HepG2 (cell line): ENCODE measurements at places on chromosomes 2 and 18.

DNA sequence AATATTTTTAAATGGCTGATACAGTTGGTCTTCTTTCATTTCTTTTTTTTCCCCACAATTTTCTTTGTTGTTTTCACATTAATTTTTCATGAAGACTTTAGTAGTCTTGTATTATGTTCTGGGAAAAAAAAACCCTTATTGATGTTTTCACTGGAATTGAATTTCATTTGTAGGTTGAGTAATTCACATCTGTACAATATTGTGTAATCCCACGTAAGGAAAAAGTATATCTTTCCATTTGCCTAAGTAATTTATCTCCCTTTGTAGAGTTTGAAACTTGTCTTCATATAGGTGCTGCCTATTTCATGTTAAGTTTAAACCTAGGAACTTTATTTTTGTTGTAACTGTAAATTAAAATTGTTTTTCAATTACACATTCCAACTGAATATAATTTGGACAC lies 2.0 kb downstream of the DNAJC27 start:
- DNase-seq, result no peak

DNA sequence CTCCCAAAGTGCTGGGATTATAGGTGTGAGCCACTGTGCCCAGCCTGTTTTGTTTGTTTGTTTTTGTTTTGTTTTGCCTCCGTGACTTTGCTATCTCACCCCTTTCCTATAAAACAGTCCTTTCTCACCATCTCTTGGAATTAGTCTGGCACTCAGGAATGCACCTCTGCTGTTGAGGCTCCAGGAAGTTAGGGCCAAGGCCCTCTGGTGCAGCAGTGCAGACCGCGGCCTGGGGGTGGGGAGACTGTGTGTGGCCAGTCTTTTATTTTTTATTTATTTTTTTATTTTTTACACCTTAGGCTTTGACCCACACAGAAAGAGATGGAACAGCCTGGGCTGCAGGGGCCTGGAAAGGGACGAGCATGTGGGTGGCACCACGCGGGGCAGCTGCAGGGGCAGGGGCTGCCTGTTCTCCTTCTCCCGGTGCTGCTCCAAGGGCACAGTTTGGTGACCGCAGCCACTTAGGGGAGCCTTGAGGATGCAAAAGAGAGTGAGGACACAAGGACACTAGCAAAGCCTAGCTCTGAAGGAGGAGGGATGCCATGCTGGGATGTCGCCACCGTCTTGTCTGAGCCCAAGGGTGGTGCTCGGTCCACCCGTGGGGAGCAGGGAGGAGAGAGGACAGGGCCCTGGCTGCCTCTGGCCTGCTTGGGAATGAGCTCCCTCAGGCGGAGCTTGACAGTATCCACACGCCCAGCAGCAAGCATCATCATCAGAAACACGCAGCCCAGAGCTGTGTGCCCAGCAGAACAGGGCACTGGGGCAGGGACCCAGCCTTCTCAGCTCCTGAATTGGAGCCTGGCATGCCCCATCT lies 19.4 kb upstream of the ALPI start:
- no peak for DNase-seq

- no peak for DNase-seq
Observed at GRCh38 chr18:11864471-11864870, 13.3 kb downstream of the CHMP1B start.

DNA sequence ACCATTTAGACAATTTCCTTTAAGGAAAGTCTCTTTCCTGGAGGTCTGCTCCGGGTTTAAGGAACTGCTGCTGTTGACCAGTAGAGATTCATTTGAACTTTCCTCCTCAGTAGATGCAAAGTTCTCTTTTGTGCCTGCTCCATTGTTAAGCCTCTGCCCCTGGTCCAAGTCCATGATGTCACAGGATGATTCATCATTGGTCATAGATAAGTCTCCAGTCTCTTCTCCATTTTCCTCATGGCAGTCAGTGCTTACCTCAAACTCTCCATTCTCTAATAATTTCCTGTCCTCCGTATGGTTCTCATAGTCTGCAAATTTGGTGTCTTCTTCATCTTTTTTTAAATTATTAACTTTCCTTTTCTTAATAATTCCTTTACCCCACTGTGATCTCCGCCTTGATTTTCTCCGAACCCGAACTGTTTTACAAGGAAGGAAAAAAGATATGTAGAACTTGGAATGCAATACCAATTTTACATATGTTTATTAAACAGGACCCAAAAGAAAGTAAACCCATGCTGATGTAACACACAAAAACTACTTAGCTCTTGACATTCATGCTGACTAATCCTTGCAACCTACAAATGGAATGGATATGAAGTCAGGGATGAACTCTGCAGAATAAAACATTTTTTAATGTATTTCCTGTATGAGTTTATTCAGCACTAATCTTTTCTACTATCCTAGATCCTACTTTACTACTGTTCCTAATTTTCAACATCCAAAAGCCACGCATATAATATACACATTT lies 169.1 kb downstream of the ATAD2B start:
- DNase-seq, result peak; percentile 43

- DNase-seq, result no peak
Observed at GRCh38 chr2:30663321-30663720, 143.9 kb downstream of the CAPN13 start.

GRCh38 chr18:75066936-75067335 lies 142.0 kb downstream of the PTGR3 start:
- DNase-seq, result no peak

DNA sequence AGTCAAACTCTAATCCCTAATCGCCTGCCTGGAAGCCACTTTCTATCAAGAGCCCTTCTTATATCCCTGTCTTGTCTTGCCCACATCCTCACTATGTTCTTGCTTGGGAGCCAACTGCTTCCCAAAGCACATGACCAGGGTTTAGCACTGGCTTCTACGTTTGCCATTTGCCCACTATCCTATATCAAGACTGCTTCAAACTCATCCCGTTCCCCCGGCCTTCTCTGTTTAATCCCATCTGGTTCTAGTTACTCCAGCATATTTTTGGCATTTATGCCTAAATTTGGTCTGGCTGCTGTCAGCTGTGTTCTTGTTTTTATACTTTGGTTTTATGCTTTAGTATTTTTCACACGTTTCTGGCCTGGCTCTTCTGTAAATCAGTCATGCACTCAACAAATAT lies 40.2 kb downstream of the POLR1A start:
- DNase-seq, result no peak

DNA sequence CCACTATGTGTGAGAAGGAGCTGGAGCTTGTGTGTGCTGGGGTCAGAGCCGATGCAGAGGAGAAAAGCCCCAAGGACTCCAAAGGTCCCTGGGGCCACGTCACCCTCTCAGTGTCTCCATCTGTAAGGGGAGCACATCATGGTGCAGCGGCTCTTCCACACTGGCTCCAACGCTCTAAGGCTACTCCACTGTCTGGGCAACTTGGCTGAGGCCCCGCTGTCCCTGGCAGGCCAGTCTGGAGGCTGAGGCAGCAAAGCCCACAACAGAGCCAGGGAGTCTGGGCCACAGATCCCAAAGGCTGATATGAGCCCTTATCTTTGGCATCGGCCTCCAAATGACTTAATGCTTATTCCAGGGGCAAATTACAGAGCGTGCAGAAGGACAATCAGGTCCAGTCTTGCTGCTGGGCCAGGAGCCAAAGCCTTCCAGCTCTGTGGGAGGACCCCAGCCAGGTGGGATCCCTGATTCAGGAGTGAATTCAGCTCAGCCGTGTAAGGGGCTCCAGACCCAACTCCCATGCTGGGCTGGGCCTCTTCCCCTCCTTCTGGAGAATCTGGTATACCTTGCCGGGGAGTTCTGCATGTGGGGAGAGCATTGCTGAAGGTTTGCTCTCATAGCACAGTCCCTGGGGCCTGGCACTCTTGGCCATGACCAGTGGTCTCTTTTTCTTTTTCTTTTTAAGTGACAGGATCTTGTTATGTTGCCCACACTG lies 1.8 kb upstream of the DUSP2 start:
- no peak for DNase-seq

- DNase-seq, result no peak
Observed at GRCh38 chr2:134932864-134933526, 14.4 kb downstream of the CCNT2 start.

DNA sequence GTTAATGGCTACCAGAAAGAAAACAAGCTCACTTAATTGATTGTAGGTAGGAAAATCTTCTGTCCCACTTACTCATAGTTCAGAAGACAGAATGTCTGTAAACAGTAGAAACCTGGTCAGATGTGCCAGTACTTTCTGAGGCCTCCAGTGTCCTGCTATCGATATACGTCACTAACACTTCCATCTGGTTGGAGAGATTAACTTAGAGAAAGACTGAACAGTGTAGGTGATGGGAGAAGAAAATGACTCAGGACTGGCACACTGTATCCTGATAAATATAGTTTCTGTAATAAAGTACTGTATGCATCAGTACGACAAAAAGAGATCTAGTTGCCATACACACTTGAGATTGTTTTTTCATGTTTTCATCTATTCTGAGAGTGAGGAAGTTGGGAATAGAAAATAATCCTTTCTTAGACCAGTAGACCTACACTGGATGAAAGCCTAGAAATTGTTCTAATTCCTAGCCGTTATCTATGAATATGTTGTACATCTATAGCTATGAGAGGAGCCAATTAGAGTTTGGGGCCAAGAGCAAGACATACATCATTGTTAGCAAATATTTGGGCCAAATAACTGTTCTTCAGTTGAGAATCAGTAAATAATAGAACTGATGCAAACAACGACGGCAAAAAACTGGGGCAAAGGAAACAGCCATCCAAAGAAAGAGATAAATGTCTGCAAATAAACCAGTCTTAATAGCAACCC lies 105.9 kb downstream of the NAT8 start:
- DNase-seq, result no peak

GRCh38 chr2:108228537-108228936 lies 11.2 kb upstream of the SULT1C3 start:
- DNase-seq, result no peak
